Spleen (tissue), 13 donors: ENCODE measurements at places on chromosomes 6 and 20. TPM values are rescaled to one million over a fixed set of nuclear protein-coding genes. Genes with fewer than 3 reads are reported as not detected.

DNA sequence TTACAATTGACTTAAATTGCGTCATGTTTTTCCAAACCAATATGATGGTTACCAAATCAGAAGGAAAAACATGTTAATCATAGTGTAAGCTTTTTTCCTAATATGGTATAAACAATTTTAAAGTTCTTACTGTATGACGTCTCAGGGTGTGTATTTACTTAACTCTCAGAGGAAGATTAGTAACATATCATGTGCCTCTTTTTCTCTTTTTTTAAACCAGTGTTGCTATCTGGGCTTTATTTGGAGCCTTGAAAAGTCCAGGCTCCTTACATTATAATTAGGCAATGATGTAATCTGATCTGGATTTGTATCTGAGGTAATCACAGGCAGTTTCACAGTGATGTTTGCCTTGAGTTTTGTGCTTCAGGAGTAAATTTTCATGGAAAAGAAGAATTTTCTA, 20.4 kb upstream of the RAB23 start:
- no peak overlapping the region for H3K4me3 ChIP-seq
- H3K36me3 ChIP-seq, result no peaks in the 10 kb centered on the region
- H3K27ac ChIP-seq, result no peak overlapping the region

- H3K4me3 ChIP-seq, result no peak overlapping the region
- H3K27me3 ChIP-seq, result no peaks in the 10 kb centered on the region
- H3K36me3 ChIP-seq, result no peaks in the 10 kb centered on the region
- DNase-seq, result no peak
- H3K27ac ChIP-seq, result no peak overlapping the region
These were observed 257.5 kb downstream of the ARID1B start for GRCh38 chr6:157034436-157035230.

- H3K36me3 ChIP-seq, result no peaks in the 10 kb centered on the region
- no peak overlapping the region for H3K4me3 ChIP-seq
- DNase-seq, result no peak
- H3K27ac ChIP-seq, result no peak overlapping the region
These were observed 16.8 kb upstream of the MCM3 start for GRCh38 chr6:52301326-52301725.

GRCh38 chr6:43968110-43968965, 158.9 kb downstream of the MRPL14 start:
- no peak for DNase-seq
- no peak overlapping the region for H3K27ac ChIP-seq
- no peaks in the 10 kb centered on the region for H3K36me3 ChIP-seq
- no peak overlapping the region for H3K4me3 ChIP-seq

DNA sequence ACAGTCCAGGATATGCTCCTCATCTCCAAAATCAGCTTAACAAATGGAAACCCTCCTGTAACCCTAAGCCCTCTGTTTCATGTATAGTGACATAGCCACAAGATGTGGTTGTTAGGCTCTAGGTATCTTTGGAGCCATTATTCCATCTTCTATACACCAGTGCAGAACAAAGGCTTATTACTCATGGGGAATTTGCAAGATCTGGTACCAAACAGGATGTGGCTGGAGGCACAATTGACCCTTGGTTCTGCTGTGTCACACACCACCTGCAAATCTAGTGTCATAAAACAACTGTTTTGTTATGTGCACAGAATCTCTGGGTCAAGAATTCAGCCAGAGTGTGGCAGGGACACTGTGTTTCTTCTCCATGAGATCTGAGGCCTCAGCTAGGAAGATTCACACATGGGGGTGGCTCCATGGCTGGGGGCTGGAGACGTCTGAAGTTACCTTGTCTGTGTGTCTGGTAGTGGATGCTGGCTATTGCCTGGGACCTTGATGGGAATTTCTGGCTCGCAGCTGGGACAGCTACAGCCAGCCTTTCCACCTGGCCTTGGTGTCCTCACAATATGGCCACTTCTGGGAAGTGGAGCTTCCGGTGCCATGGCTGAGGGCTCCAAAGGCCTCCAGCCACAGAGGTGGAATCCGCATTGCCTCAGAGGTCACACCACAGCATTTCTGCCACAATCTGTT, 369.9 kb downstream of the CDH26 start:
- H3K4me3 ChIP-seq, result no peak overlapping the region
- no peaks in the 10 kb centered on the region for H3K36me3 ChIP-seq
- H3K27me3 ChIP-seq, result no peaks in the 10 kb centered on the region
- no peak overlapping the region for H3K27ac ChIP-seq

DNA sequence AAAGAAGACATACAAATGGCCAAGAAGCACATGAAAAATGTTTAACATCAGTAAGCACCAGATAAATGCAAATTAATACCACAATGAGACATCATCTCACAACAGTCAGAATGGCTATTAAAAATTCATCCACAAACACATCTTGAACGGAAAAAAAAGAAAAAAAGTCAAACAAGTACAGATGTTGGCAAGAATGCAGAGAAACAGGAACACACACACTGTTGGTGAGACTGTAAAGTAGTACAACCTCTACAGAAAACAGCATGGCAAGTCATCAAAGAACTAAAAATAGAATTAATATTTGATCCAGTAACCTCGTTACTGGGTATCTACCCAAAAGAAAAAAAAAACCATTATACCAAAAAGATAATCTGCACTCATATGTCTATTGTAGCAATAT, 6.5 kb downstream of the STX7 start:
- peak overlapping the region; percentile 12 for H3K27ac ChIP-seq
- no peak overlapping the region for H3K4me3 ChIP-seq
- no peaks in the 10 kb centered on the region for H3K27me3 ChIP-seq
- H3K4me1 ChIP-seq, result peaks cover 88% of the 10 kb centered on the region
- peaks cover 43% of the 10 kb centered on the region for H3K36me3 ChIP-seq

- H3K4me1 ChIP-seq, result no peaks in the 10 kb centered on the region
- H3K4me3 ChIP-seq, result no peak overlapping the region
- DNase-seq, result no peak
These were observed 454.5 kb upstream of the ID4 start for GRCh38 chr6:19382676-19383075.

DNA sequence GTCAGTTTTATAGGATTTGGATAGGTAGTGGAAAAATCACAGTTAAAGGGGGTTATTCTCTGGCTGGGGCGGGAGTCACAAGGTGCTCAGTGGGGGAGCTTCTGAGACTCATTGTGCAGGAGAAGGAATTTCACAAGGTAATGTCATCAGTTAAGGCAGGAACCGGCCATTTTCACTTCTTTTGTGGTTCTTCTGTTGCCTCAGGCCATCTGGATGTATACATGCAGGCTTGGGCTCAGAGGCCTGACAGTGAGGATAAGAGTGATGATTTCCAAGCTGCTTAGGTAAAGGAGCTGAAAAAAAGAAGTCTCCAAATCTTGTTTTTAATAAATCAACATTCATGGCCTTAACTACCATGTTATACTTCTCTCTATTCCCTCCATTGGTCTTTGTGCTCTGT, 622.9 kb upstream of the ID4 start:
- no peaks in the 10 kb centered on the region for H3K36me3 ChIP-seq
- no peak for DNase-seq
- no peaks in the 10 kb centered on the region for H3K4me1 ChIP-seq

GRCh38 chr20:58637466-58638213, 13.4 kb upstream of the STX16 start:
- no peak overlapping the region for H3K27ac ChIP-seq
- no peak overlapping the region for H3K4me3 ChIP-seq
- H3K36me3 ChIP-seq, result no peaks in the 10 kb centered on the region
- no peaks in the 10 kb centered on the region for H3K27me3 ChIP-seq

DNA sequence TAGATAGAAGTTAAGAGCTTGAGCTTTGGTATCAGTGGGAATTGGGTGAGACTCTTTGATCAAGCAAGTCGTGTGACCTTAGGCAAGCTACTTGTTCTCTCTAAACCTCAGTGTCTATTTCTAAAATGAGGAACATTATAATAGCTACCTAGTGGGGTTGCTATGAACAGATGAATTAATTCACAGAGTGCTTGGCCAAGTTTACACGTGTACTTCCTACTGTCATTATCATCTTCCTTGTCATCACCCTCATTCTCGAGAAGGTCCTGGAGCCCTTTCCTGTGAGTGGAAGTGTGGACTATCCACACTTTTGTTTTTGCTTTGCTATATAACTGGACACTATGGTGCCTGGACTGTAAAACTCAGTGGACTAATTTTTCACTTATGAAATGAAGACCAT, 64.0 kb downstream of the BCKDHB start:
- no peaks in the 10 kb centered on the region for H3K36me3 ChIP-seq
- H3K27me3 ChIP-seq, result no peaks in the 10 kb centered on the region
- H3K4me1 ChIP-seq, result no peaks in the 10 kb centered on the region

DNA sequence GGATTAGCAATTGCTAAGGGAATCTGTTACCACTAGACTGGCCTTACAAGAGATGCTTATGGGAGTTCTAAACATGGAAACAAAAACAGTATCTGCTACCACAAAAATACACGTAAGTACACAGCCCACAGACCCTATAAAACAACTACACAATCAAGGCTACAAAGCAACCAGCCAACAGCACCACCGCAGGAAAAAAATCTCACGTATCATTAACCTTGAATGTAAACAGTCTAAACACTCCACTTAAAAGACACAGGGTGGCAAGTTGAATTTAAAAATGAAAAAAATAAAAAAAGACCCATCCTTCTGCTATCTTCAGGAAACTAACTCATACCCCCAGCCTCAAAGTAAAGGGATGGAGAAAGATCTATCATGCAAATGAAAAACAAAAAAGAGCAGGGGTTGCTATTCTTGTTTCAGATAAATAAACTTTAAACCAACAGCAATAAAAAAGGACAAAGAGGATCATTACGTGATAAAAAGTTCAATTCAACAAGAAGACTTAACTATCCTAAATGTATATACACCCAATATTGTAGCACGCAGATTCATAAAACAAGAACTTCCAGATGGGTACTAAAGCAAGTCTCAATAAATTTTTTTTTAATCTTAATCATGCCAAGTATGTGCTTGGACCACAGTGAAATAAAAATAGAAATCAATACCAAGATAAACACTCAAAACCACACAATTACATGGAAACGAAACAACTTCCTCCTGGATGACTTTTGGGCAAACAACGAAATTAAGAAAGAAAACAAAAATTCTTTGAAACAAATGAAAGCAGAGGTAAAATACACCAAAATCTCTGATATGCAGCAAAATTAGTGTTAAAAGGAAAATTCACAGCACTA, 52.3 kb downstream of the RNGTT start:
- no peak overlapping the region for H3K27ac ChIP-seq
- no peak overlapping the region for H3K4me3 ChIP-seq
- DNase-seq, result no peak

GRCh38 chr20:6473197-6473596, 294.3 kb upstream of the BMP2 start:
- DNase-seq, result no peak
- no peaks in the 10 kb centered on the region for H3K27me3 ChIP-seq
- H3K36me3 ChIP-seq, result no peaks in the 10 kb centered on the region

DNA sequence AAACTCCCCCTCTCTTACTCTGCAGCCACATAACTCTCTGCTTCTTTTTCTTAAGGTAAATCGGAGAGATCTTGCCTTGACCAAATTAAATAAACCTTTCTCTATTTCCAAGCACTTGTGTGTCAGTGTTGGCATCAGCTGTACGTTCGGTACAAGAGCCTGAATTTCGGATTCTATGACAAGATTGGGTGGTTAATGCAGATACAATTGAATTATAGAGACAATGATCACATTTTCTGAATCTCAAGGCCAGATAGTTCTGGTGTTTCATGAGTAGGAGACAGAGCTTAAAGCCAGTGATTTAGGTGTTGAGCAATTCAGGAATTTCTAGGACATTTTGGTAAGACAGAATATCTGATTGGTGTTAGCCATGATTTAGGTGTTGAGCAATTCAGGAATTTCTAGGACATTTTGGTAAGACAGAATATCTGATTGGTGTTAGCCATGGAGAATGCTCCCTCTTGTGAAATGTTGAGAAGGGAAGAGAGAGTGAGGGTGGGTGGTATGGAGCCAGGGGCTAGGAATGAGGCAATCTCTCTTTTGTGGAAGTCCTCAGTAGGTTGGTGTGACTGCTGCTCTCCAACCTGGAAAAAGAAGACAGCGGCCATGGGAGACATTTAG, 5.1 kb downstream of the SPINT3 start:
- H3K36me3 ChIP-seq, result no peaks in the 10 kb centered on the region
- H3K27me3 ChIP-seq, result no peaks in the 10 kb centered on the region
- no peak for DNase-seq
- H3K4me1 ChIP-seq, result no peaks in the 10 kb centered on the region
- H3K27ac ChIP-seq, result no peak overlapping the region
- H3K4me3 ChIP-seq, result no peak overlapping the region

GRCh38 chr6:169913096-169913638, 161.7 kb downstream of the ERMARD start:
- no peaks in the 10 kb centered on the region for H3K27me3 ChIP-seq
- H3K4me1 ChIP-seq, result no peaks in the 10 kb centered on the region
- H3K4me3 ChIP-seq, result no peak overlapping the region
- H3K36me3 ChIP-seq, result no peaks in the 10 kb centered on the region

DNA sequence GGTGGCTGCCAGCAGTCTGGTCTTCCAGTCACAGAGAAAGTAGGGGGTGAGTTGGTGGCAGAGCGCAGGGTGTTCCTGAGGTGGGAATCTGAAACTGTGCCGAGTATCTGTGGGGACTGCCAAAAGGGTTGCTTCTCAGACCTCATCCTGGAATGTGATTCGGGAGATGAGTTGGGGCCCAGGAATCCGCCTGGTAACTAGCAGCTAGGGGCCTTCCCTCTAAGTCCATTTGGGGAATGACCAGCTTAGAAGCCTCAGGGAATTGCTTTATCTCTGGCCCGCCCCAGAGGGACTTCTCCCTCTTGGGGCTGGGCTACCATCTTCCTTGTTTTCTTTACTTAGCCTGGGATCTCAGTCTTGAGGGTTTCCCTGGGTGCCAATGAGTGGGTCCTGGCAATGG, 49.6 kb downstream of the MOCS1 start:
- peaks cover 10% of the 10 kb centered on the region for H3K36me3 ChIP-seq
- H3K27me3 ChIP-seq, result no peaks in the 10 kb centered on the region
- no peak for DNase-seq

DNA sequence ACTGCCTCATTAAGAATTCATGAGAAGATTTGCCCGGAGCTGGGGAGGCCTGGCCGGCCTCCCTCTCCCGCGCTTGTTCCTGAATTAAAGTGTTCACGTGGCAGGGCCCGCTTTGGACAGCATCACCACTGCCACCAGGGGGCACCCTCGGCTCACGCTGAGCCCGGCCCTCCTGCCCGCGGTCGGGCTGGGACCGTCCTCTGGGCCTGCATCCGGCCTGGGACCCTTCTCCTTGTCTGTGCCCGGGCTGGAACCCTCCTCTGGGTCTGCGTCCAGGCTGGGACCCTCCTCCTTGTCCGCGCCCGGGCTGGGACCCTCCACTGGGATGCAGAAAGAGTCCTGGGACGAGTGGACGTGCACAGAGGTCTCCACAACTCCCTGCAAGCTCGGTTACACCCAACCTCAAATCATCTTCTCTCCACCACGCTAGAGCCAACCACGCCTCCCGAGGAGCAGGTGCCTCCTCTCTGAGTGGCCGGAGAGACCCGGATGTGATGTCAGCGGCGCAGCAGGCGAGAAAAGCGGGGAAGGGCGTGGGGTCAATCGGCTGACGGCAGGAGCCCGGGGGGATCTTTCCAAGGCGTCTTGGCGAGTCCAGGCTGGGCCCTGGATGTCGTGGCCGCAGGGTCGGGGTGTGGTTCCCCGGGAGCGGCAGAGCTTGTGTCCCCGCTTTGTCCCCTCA, 50.9 kb upstream of the DACT2 start:
- H3K27ac ChIP-seq, result no peak overlapping the region
- H3K27me3 ChIP-seq, result peaks cover 9% of the 10 kb centered on the region
- H3K36me3 ChIP-seq, result no peaks in the 10 kb centered on the region
- DNase-seq, result peak; percentile 78

Gene ZBP1
- total RNA-seq, result 22.1 TPM

Gene PTPRT
- 1.4 TPM for total RNA-seq

Gene PTCHD4
- not detected for total RNA-seq

Gene PLA2G7
- total RNA-seq, result 39.6 TPM

Gene FAXC
- 0.85 TPM for total RNA-seq

Gene TNXB
- 107 TPM for total RNA-seq
